ENCODE measurements at places on chromosomes 12 and 14.

DNA sequence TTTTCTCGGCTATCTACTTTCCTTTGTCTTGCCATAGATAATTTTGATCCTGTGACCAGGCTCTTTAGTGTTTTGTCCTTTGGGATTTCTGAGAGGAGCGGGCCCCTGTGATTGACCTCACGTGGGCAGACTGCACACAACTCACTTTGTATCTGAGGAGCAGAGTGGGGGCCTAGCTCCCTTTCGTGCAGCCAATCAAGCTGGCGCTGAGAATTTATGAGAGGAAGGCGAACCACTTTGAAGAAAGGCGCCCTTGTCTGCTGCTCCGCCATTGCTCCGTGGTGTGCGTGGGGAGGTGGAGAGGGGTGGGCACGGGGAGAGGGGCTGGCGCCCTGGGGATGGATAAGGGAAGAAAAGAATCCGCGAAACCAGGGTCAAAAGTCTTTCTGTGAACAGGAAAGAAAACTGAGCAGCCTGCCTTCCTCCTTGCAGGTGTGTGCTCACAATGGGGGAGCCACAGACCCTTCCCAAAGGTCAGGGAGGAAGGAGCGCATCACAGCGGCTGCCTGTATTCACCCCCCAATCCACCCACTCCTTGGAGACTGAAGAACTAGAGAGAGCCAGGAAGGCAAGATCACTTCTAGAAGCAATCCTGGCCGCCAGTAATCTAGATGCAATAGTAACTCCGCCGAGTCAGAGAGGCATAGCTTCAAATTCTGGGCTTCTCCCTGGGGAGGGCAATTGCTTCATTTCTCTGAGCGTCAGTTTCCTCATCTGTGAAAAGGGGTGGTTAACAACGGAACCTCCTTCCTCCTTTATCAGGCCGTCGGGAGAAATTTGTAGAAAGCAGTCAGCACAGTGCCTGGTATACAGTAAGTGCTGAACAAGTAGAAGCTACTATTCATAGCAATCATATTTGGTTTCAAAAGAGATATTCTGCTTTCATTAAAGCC, 24.9 kb upstream of the MED13L start:
- H3K4me1 ChIP-seq: peaks cover 5% of the 10 kb centered on the region
- no peak overlapping the region for H3K4me3 ChIP-seq
- no peaks in the 10 kb centered on the region for H3K27me3 ChIP-seq

DNA sequence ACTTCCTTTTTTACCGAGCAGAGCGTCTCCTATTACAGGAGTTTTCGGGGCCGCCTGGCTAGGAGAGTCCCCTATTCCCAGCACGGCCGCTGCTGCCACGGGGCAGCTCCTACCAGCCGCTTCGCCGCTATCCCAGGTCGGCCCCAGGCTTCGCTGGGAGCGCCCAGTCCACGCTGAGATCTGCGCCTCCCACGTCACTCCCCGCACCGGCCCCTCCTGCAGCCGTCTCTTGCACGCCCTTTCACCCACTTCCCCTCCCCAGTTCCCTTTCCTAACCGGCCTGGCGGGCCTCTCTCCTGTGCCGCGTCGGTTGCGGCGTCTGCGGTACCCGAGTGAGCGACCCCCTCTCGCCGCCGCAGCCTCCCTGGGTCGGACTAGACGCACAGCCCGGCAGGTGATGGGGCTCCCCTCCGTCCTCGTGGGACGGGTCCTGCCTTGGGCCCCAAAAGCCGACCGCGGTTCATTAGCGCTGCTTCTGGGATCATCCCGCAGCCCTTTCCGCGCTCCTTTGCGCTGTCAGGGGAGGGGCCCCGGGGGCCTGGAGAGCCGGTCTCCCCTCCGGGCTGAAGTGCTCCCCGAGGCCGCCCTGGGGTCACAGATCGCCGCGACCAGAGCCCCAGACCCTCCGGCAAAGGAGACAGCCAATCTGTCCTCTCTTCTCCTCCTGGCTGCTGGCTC, 1318.4 kb downstream of the TMEM121 start:
- DNase-seq: peak; percentile 86
- no peaks in the 10 kb centered on the region for H3K36me3 ChIP-seq
- H3K27ac ChIP-seq: peak overlapping the region; percentile 82
- H3K27me3 ChIP-seq: no peaks in the 10 kb centered on the region
- peaks cover 69% of the 10 kb centered on the region for H3K4me1 ChIP-seq
- peak overlapping the region; percentile 73 for H3K4me3 ChIP-seq

DNA sequence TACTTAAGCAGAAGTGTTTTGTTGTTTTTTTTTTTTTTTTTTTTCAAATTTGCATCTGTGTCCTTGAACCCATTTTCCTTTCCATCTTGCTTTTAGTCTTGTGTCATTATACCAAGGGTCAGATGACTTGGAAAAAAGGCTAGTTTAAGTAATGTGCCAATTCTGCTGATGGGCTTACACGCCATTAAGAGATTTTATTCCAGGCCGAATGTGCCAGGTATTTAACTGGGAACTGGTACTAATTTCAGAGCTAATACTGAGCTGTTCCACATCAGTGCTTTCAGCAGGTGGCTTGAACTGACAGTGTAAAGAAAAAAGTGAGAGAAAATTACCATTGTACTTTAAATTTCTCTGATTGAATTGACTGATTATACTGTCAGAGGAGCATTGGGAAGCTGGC, 224.9 kb downstream of the NPAS3 start:
- H3K4me3 ChIP-seq: no peak overlapping the region
- H3K4me1 ChIP-seq: peaks cover 3% of the 10 kb centered on the region
- H3K27ac ChIP-seq: no peak overlapping the region
- H3K27me3 ChIP-seq: 0 out of 2 replicates have a peak, but pooled peaks cover 4% of the 10 kb centered on the region

DNA sequence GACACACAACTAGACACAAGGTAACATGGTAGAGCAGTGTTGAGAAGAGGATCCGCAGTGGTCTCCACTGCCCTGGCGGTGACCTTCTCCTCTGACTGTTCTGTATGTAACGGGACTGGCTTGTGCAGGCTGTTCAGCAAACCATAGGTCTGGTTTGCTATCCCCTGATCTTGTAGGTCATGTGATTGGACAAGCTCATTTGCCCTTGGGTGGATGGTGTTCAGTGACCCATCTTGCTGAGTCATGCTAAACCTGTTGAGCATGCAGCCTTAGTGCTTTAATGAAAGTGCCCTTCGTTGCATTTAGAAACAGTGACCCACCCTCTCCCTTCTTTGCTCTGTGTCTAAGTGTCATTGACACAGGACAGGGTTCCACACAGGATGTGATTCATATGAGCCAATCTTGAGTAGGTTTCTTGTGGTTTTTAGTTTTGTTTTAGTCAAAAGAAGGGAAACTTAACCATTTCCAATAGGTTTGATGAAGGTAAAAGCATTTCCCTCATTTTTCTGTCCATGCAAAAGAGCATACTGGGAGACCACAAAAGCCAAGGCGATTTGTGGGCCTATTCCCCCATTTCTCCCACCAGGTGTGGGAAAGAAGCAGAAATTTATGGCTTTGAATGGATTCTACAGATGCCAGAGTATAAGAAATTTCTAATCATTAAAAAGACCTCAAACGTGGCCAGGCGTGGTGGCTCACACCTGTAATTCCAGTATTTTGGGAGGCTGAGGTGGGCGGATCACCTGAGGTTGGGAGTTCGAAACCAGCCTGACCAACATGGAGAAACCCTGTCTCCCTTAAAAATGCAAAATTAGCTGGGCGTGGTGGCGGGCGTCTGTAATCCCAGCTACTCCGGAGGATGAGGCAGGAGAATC, 32.6 kb upstream of the HIF1A start:
- peak overlapping the region; percentile 96 for H3K27ac ChIP-seq
- peaks cover 60% of the 10 kb centered on the region for H3K4me1 ChIP-seq
- H3K4me3 ChIP-seq: peak overlapping the region; percentile 37
- no peaks in the 10 kb centered on the region for H3K36me3 ChIP-seq
- no peaks in the 10 kb centered on the region for H3K27me3 ChIP-seq

- no peaks in the 10 kb centered on the region for H3K36me3 ChIP-seq
- no peak overlapping the region for H3K4me3 ChIP-seq
- no peaks in the 10 kb centered on the region for H3K27me3 ChIP-seq
- DNase-seq: no peak
Measured at GRCh38 chr12:105221583-105222283, 14.2 kb downstream of the APPL2 start.

DNA sequence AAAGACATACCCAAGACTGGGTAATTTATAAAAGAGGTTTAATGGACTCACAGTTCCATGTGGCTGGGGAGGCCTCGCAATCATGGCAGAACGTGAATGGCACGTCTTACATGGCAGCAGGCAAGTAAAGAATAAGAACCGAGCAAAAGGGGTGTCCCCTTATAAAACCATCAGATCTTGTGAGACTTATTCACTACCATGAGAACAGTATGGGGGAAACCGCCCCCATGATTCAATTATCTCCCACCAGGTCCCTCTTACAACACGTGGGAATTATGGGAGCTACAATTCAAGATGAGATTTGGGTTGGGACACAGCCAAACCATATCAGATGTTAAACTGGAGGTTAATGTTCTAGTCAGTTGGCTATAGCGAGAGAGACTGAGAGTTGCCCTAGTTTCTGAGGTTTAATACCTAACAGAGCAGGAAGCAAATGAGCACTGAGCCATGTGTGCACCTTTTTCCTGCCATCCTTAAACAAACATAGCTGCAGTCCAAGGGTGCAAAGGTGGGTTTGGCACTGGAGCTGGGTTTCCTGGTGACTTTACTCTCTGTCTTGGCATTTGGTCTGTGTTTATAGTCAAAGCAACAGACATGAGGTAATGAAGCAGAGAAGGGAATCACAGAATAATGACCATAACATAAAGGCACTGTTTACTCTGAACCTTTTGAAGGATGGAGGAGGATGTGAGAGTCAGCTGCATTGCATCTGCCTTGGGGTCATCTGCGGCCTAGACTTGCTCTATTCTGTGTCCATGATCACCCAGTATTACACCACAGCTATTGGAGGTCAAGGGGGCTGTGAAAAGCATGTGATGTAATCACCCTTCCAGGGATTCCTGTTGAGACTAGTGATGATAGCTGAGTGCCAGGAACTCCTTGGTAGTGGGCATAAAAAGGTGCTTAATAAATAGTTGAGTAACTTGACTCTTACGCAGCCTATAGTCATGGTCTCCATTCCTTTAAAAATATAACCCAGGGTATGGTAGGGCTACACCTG, 83.6 kb upstream of the USP44 start:
- H3K27me3 ChIP-seq: no peaks in the 10 kb centered on the region
- H3K4me3 ChIP-seq: no peak overlapping the region
- no peaks in the 10 kb centered on the region for H3K36me3 ChIP-seq
- no peaks in the 10 kb centered on the region for H3K4me1 ChIP-seq
- H3K27ac ChIP-seq: no peak overlapping the region

DNA sequence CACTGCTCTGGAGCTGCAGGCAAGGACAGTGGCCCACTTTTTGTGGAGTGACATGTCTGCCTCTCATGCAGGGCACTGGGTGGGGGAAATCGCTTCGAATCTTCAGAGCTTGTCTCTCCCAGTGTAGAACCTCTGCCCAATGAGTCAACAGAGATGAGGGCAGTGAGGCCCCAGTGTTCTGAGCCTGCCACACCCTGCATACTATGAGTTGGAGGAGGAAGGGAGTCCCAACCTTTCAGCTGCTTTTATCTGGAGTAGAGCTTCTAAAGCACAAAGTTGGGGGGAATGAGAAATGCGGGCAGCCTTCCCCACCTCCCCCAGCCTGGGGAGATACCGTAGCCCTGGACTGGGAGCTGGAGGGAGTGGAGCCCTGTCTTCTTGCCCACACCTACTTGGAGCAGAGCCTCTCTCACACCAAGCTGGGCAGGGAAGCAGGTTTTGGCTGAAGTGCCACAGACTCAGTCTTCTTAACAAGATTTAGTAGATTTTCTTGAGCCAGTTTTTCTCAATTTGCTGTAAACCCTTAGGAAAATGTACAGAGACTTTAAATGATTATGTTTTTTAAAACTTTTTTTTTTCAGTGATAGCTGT, 159.1 kb downstream of the ADGRD1 start:
- H3K36me3 ChIP-seq: no peaks in the 10 kb centered on the region
- no peaks in the 10 kb centered on the region for H3K27me3 ChIP-seq
- no peak overlapping the region for H3K4me3 ChIP-seq
- H3K4me1 ChIP-seq: no peaks in the 10 kb centered on the region

DNA sequence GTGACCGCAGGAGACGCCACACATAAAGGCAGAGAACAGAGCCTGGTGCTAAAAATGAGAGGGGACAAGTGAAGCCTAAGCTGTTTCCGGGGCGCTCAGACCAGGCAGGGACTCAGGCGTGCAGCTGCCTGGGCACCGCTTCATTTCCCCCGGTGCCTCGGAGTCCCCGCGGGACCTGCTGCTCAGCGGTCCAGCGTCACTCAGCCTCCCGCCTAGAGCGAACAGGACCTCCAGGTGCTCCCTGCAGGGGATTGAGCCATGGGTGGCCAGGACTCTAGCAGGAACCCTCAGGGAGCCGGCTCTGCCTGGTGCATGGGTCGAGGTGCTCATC, 31.0 kb downstream of the CCDC85C start:
- H3K36me3 ChIP-seq: no peaks in the 10 kb centered on the region
- DNase-seq: peak; percentile 91
- H3K4me3 ChIP-seq: peak overlapping the region; percentile 65
- H3K27me3 ChIP-seq: no peaks in the 10 kb centered on the region
- peak overlapping the region; percentile 98 for H3K27ac ChIP-seq

DNA sequence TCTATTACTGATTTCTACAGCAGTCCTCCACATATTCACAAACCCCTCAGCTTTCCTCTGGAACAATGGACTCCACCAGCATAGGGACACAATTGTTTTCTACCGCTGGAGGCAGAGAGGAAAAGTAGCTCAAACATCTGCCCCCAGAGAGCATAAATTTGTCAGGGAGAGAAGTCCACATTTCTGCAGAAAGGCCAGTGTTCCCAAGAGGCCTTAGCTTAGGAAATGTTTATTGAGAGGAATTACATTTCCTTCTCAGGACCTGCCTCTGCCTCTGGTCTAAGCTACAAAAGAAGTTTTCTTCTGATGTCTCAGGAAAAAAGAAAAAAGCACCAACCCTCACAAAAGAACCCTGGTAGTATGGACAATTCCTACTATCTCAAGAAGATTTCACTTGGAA, 217.8 kb upstream of the BMP4 start:
- H3K36me3 ChIP-seq: no peaks in the 10 kb centered on the region
- H3K27me3 ChIP-seq: no peaks in the 10 kb centered on the region
- no peak for DNase-seq

DNA sequence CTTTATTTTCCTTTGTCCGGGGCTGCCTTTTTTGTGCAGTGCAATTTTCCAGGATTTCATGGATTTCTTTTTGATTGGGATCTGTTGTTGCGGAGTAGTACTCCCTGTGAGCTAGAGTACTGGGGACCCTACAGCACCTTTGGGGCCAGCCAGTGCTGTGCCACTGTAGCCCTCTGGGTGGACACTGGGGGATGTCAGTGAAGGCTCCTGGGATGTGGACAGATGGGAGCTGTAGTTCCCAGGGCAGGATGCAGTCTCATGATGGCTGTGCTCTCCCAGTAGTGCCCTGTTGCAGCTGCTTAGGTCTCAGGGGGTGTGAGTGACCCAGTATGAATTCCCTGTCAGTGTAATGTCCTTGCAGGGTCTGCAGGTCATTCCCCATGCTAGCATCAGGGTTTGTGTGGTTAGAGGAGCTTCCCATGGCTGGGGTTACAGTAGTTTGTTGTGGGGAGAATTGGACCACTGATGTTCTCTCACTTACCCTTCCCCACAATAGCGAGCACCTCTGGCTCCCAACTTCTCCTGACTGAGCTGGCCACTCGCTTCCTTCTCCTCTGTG, 72.2 kb downstream of the BRMS1L start:
- DNase-seq: no peak
- no peak overlapping the region for H3K4me3 ChIP-seq
- no peaks in the 10 kb centered on the region for H3K27me3 ChIP-seq

GRCh38 chr12:29167445-29167844, 18.4 kb downstream of the FAR2 start:
- H3K36me3 ChIP-seq: no peaks in the 10 kb centered on the region
- no peaks in the 10 kb centered on the region for H3K27me3 ChIP-seq
- no peak overlapping the region for H3K27ac ChIP-seq
- DNase-seq: no peak
- no peaks in the 10 kb centered on the region for H3K4me1 ChIP-seq
